T-cell (primary cell): ENCODE measurements at places on chromosomes 7 and 10.

DNA sequence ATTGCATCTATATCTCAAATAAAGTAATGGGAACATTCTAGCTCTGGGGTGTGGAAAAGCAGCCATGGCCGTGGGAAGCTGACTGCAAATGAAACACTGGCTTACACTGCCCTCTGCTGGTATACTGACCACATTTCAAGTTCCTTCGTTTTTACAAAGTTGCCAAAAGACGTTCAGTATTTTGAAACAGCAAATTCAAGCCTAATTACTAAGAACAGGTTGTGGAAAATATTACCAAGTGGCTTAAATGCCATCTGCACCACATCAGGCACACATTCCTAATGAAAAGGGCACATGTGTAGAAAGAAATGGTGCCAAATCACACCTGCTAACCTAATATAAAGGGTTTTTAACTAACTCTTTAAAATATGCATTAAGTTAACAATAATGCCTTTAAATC, 83.9 kb downstream of the JAZF1 start:
- DNase-seq: peak; percentile 21

DNA sequence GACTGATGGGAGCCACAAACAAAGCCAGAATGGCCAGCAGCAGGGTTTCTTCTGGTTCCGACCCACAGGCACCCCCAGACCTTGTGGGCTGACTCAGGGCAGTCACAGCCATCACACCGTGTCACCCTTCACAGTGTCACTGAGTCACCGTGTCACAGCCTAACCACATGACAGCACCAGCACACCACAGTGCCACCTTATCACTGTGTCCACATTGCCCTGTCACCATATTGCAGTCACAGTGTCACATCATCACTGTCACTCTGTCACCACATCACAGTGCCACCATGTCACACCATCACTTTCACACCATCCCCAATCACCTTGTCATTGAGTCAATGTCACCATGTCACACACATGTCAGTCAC, 77.0 kb downstream of the OAT start:
- peak; percentile 32 for DNase-seq

DNA sequence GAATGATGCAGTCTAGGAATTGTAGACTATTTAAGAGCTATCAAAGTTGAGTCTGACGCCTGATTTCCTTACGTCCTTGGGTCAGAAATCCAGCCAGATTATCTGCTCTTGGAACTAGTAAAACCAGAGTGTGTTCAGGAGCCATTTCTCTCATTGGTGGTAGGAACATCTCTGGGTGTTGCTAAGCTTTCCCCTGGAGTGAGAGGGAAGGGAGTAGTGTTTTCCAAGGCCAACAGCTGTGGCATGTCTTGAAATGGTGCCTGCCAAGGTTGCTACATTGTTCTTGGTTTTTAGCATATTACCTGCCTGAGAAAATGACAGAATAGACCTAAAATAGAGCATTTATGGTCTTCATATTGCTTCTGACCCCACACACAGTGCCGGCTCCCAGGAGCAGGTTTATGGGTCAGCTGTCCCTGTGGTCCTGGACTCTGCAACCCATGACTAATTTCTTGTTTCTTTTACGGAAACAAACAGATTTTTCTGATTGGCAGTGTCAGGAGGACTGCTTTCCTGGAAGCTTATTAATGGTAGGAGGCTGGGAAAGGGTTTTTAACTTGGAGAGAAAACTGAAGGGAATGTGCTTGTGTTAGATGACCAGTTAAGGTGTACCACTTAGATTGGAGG, 17.5 kb downstream of the GBF1 start:
- DNase-seq: no peak

DNA sequence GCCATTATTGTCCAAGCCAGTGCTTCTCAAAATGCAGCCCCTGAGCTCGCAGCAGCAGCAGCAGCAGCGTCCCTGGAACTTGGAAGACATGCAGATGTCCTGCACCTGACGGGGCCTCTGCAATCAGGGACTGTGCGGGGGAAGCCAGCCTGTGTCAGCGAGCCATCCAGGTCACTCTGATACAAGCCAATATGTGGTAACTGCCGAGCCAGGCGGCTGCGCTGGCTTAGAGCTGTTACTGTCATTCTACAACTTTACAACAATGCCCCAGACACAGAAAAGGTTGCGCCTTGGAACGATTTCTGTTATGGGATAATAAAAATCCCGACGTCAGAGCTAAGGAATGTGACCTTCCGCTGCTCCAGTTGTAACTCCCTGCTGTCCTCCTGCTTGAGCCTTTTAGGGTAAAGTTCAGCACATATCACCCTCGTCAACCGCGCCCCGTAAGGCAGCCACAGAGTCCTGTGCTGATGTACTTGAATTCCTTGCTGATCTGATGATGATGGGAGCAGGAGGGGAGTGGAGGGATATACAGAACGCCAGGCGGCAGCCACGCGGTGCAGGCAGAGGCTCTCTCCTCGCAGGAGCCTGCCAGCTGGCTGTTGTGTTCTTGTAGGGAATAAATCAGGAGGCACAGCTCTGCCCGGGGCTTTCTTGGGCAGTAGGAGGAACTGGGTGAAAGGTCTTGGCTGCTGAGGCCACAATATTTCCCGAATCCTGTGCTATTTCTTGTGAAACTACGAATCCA, 20.0 kb upstream of the CRYGN start:
- no peak for DNase-seq

DNA sequence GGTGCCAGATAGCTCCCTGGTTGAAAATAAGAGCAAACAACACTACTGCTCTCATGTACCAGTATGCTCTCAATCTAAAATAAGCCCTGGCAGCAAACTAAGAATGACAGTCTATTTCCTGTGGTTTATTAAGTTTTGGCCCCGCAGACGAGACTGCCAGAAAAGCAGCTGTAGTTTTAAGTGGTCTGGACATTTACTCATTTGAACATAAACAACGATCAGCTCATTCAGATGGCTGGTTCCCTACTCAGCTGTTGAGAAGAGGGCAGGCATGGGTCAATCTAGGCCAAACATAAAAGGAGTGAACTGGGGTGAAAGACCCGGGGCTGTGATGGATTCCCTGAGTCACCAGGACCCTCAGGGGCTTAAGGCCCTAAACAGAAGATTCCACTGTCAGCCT, 4.5 kb downstream of the TRIL start:
- no peak for DNase-seq

- no peak for DNase-seq
These were observed 137.9 kb downstream of the ELFN1 start for GRCh38 chr7:1807821-1808600.

DNA sequence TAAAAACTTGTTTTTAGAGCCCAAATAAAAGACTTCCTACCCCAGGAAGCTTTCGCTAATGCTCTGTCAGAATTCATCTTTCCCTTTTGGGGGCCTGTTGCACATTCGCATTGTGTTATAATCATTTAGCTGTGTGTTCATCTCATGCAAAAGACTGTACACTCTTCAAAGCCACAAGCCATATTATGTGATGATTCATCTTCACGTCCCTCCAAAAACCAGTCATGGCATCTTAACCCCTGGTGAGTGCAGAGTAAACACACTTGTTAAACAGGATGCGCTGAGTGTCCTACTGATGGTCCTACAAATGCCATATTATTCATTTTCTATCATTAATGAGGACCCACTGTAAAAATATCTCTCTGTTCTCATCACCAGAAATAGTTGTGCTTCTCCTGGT, 235.4 kb downstream of the KIAA1217 start:
- DNase-seq: no peak

- DNase-seq: no peak
These were observed 30.3 kb upstream of the SUN1 start for GRCh38 chr7:801940-802381.

GRCh38 chr10:22837771-22838170, 90.1 kb upstream of the ARMC3 start:
- no peak for DNase-seq

DNA sequence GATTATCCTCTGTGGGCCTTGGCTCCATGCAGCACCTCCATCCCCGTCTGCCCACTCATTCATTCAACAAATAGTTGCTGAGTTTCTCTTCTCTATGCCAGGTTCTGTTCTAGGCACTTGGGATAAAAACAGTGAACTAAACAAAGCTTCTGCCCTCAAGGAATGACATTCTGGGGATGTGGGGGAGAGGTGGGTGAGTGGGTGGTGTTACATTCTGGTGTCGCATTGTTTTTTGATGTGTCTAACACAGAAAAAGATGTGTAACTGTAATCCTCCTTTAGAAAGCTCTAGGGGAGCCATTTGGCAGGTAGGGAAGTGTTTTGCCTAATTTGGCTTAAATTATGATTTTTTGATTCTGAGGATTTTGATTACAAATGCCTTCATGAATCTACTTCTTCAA, 21.4 kb downstream of the AUTS2 start:
- no peak for DNase-seq

- DNase-seq: no peak
These were observed 34.0 kb downstream of the SPDYE6 start for GRCh38 chr7:102322202-102322715.

DNA sequence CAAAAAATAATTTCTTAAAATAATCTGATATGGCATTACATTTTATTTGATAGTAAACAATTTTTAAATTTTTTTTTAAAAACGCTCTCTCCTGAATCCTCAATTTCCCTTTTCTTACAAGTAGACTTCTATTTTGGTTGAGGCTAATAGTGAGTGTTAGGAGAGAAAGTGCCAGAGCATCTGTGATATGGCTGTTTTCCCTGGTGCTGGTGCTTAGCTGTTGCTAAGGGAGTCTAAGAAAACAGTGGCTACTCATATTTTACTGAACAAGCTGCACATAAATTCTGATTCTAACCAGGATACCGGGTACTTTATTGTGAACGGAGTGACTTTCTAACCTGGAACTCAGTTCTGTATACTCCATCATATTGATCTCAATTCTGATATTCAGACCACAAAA, 311.1 kb upstream of the KIAA1217 start:
- no peak for DNase-seq

DNA sequence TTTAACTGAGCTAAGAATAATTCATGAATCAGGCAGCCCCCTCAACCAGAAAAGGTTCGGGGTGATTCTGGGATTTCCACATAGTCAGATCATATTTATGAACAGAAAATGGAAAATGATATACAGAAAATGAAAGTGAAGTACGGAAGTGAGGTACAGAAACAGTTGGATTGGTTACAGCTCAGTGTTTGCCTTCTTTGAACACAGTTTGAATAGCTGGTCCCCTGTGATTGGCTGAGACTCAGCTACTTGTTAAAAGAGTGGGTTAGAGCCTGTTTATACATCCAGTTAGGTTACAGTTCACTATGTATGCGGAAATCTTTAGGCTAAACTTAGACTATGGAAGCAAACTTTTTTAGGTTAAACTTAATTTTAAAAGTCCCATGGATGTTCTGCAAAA, 511.7 kb downstream of the PLXDC2 start:
- no peak for DNase-seq
